ENCODE measurements at places on chromosomes 12 and 14.

DNA sequence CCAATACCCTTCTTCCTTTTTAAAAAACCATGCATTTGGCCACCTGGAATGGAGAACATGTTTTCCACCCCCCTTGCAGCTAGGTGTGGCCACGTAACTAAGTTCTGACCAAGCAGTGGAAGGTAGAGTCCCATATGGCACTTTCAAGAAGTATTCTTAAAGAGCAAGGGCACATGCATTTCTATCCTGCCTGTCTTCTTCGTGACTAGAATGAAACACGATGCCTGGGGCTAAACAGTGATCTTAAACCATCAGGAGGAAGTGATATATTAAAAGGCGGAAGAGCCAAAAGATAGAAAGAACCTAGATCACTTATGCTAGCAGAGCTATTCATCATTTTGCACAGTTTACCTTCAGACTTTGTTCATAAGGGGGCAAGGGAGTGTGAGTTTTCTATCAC is 16.0 kb upstream of the DDX11 start:
- no peak for DNase-seq

DNA sequence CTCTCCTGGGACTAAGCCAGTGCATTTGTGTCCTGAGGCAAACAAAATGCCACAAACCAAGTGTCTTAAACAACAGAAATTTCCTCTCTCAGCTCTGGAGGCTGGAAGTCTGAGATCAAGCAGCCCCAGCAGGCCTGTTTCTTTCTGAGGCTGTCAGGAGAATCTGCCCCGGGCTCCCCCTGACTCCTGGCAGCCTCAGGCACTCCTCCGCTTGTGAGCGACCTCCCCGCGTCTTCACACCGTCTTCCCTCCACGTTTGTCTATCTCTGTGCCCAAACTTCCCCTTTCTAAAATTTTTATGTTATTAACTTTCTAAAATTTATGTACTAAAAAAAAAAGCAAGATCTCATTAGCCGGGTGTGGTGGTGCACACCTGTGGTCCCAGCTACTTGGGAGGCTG is 59.7 kb downstream of the RIMBP2 start:
- DNase-seq = no peak

- DNase-seq = no peak
Observed at GRCh38 chr14:105918496-105919262, 392.3 kb downstream of the TMEM121 start.

DNA sequence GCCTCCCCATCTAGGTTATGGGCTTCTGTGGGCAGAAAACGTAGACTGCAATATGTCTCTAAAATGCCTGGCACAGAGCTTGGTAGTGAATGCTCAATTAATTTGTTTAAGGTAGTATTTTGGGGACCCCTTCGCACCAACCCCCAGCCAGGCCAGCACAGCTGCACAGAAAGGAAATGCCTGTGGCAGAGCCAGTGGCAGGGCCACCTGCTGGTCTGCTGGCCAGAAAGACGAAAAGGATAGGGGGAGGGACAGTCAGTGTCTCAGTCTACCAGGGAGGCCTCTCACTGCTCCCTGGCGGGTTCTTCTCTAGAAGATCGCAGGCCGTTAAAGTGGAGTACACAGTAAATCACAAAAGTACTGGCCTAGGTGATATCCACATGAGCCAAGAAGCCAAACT is 3.5 kb downstream of the RAB15 start:
- no peak for DNase-seq

DNA sequence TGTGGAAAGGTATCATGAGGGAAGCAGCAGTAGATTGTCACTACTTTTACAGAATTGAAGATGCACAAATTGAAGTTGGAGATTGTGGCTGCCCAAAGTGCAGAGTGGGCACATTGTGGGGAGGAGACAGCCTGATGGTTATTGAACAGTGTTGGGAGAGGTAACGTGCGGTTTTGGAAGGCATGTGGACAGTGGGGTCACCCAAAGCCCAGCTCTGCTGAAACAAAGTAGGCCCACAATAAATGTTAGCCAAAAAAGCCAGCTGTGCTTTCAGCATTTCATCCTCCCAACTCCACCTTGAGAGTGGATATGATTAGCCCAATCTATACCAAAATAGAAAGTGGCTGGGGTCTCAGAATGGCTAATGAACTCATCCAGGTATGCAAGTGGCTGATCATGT is 96.7 kb downstream of the TMX1 start:
- DNase-seq = no peak

DNA sequence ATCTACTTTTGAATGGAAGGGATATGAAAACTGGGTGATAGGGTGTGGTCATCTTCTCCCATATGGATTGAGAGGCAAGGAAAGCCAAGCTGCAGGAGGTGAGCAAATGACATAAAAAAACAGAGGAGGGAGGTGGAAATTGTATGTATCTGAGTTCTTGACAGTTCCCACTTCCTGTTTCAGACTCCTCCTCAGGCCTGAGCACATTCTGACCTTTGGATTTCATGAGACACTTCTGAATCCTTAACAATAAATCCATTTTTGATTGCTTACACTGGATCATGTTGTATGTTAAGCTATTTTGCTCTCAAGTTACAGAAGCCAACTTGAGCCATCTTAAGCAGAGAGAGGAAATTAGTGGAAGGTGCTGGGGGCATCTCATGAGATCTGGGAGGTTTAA is 11.6 kb upstream of the SRSF5 start:
- no peak for DNase-seq

DNA sequence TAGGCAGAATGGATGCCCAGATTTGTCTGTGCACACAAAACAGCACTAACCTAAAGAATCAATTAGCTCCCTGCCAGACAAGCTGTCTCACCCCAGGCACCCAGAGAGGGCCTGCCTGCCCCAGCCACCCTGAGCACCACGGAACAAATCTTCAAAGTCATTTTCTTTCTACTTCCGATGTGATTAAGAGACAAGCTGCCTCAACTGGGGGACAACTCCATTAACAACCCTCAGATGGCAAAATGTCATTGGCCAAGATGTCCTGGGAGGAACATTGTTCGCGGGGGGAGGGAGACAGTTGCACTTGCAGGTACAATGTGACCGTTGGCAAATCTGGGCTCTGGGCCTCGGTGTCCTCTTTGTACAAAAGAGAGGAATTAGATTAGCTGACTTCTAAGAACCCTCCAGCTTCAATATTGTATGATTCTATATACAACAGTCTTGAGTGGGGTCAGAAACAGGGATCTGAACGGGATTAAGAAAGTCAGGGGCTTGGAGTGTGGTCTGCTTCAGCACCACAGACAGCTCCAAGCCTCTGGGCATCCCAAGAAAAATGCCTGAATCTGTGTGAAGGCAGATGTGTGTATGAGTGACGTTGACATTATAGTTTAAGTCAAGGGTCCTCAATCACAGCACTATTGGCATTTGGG is 42.8 kb upstream of the CMKLR1 start:
- DNase-seq = no peak

DNA sequence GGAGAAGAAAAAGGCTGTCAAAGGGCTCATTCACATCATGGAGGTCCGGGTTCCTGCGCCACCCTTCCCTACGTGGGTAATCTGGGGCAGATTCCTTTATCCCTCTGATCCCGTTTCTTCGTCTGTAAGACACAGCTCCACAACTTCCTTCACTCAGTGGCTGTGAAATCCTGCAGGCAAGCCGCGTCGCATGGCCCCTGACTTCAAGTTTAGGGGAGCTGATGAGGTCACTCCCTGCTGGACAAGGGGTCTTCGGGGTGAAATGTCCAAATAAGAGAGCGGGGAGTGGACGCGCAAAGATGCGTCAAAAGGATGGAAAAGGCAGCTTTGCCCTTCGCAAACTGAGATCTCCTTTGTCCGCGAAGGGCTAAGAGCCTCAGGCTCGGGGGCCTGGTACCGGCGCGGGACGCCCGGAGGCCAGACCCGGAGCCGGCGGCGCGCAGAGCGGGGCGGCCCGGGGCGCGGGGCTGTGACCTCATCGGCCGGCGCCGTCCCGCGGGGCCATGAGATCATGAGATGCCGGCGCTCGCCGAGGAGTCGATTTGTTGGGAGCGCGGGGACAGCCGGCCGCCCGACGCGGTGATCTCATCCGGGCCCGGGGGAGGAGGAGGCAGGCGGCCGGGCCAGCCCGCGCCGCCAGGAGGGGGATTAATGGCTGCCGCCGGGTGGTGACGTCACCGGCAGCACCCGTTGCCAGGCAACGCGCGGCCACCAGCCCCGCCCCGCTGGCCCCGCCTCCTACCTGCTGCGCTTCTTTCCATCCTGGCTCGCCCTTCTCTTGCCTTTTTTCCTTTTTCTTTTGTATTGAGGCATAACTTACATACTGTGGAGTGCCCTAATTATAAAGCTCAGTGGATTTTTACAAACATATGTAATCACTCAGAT is 62.1 kb downstream of the HRK start:
- peak; percentile 70 for DNase-seq

- no peak for DNase-seq
Observed at GRCh38 chr14:36976571-36977023, 195.8 kb downstream of the SLC25A21 start.

- no peak for DNase-seq
Observed at GRCh38 chr12:89949457-89950195, 241.0 kb upstream of the ATP2B1 start.

GRCh38 chr14:67852926-67853604 is 33.5 kb downstream of the RAD51B start:
- no peak for DNase-seq

GRCh38 chr14:33414041-33414440 is 475.4 kb downstream of the NPAS3 start:
- DNase-seq = no peak

- DNase-seq = no peak
Observed at GRCh38 chr12:93977081-93977480, 171.3 kb upstream of the PLXNC1 start.

DNA sequence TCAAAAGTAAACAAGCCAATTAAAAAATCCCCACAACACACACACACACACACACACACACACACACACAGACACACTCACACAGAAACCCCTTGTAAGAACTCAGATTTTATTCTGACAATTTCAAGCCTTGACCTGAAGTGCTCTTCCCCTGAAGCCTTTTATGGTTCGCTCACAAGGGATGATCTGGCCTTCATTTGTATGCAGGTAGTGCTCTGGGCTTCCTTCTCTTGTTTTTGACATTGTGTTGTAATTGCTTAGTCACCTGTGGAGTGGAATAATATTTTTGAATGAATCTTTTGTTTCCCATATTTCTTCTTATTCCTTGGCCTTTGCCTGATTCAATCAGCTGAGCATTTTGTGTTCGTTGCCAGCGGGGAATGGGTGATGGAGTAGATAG is 83.3 kb upstream of the CSRP2 start:
- DNase-seq = no peak

- no peak for DNase-seq
Observed at GRCh38 chr12:121184425-121184824, 25.5 kb upstream of the P2RX4 start.

DNA sequence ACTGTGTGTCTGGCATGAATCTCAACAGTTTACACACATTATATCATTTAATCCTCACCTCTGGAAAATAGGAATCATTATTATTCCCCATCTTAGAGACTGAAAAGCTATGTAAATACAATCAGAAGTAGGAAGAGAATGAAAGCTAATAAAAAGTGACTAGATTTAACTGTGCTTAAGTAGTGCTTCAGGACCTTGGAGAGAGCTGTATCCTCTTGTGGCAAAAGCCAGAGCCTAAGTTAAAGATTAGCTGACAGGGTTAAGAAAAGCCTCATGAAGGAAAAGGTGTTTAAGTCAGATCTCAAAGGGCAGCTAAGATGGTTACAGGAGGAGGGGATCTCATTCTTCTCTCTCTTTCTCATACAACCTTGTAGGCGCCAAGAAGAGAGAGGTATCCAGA is 65.3 kb upstream of the TMEM233 start:
- no peak for DNase-seq

- DNase-seq = no peak
Observed at GRCh38 chr12:9509464-9510161, 98.1 kb downstream of the KLRB1 start.

DNA sequence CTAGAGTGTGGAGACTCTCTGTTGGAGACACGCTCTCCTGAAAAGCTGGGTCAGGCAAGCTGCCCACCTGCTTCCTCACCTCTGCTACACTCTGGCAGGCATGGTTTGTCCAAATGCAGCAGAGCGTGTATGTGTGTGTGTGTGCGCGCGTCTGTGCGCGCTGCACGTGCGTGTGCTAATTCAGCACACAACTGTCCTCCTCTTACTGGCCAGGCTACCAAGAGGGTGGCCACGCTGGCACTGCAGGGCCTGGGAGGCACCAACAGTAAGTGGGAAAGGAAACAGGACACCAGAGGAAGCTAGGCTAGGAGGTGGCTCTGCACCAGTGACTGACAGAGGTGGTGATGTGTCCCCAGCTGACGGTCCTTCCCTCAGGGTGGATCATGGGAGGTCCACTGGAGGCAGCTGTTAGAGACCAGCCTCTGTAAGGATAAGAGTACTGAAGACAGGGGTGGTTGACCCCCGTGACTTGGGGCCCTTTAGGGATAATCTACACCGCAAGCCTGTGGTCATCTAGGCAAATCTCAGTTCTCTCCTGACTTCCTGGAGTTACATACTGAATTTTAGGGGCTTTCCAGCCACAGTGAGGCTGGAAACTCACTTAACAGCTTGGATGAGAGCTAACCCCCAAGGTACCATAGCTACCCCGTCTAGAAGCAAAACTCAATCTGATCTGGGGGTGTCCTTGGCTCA is 15.6 kb upstream of the TFCP2 start:
- DNase-seq = no peak

GRCh38 chr14:21275261-21275858 is 4.5 kb upstream of the RPGRIP1 start:
- no peak for DNase-seq

DNA sequence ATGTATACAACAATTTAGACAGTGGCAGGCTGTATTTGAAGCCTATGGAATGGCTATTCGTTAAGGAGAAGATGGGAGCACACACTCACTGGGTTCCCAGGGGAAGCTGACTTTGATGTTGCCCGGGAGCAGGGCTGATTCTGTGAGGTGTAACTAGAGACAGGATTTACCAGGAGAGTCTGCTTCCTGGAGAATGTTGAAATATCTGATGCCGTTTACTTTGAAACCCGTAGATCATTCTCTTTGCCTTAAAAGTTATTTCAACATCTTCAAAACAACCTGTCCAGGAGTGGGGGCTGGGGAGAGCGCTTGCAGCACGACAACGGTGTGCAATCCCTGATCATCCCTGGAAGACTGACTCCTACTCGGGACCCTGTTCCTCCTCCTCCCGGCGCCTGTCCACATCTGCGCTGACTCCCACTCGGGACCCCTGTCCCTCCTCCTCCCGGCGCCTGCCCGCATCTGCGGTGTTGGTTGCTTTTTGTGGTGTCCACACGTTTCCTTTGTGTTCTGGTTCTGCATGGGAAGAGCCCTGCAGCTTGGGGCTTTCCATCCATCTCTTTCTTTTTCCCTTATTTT is 72.6 kb downstream of the AACS start:
- no peak for DNase-seq

DNA sequence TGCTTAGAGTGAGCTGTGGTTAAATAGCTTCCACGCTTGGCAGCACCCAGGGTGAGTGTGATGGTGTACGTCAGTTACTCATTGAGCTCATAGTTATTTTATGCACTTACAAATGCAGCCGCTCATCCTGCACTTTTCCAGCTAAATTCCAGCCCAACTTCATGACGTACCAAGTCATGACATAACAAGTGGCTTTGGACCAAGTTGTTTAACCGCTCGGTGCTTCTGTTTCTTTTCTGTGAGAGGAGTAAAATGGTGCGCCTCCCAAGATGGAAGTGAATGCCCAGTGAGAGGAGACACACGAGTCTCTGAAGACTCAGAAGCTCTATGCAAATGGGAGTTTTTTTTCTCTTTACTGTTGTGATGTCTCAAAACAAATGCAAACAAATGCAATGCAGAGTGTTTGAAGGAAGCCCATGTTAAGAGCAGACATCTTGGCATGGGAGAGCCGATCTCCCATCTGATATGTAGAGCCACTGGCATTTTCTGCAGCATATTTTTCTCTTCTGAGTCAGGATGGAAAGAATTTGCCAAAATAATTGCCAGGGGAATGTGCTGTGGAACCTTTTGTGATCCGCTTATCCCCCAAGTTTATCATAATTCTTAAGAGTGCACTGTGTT is 72.2 kb downstream of the FBXW8 start:
- DNase-seq = peak; percentile 8

Measured in thoracic aorta (tissue), 2 donors.